ENCODE measurements at places on chromosomes 2 and 18.

GRCh38 chr2:60351321-60351720, 202.1 kb downstream of the BCL11A start:
- DNase-seq: no peak

DNA sequence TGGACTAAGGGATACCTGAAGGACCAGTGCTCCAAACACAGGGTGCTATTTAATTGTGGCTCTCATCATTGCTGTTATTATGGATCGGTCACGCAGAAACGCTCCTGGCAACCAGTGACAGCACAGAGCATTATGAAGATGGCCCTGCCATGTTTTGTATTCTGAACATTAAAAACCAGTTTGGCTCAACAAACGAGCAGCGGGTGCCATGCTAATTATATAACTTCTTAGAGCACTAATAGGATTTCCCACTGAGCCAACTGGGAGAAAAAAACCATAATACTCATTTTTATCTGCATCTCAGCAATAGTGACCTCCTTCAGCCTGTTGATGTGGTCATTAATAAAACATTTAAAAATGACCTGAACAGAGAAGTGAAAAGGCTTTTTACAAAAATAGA, 212.8 kb downstream of the STK39 start:
- no peak for DNase-seq

- DNase-seq: peak; percentile 80
These were observed 69.7 kb downstream of the EPHA4 start for GRCh38 chr2:221502270-221503010.

- peak; percentile 25 for DNase-seq
These were observed 62.6 kb upstream of the ZNF397 start for GRCh38 chr18:35178260-35178659.

GRCh38 chr2:26807788-26808460, 22.1 kb downstream of the CENPA start:
- peak; percentile 37 for DNase-seq

DNA sequence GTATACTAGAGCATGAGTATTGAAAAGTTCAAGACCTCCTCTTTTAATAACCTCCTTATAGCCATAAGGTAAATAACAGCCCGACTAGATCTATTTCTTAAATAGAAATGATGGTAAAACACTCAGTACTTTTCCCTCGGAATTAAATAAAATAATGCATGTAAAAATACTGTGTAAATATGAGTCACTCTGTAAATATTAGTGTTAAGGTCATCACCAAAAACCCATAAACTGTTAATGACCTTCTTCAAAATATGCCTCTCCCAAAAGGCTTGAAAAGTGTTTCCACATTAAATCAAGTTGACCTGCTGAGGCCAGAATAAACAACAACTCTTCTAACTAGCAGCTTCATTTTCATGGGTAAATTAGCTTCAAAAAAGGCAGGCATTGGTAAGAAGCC, 25.3 kb upstream of the BZW1 start:
- DNase-seq: peak; percentile 81

DNA sequence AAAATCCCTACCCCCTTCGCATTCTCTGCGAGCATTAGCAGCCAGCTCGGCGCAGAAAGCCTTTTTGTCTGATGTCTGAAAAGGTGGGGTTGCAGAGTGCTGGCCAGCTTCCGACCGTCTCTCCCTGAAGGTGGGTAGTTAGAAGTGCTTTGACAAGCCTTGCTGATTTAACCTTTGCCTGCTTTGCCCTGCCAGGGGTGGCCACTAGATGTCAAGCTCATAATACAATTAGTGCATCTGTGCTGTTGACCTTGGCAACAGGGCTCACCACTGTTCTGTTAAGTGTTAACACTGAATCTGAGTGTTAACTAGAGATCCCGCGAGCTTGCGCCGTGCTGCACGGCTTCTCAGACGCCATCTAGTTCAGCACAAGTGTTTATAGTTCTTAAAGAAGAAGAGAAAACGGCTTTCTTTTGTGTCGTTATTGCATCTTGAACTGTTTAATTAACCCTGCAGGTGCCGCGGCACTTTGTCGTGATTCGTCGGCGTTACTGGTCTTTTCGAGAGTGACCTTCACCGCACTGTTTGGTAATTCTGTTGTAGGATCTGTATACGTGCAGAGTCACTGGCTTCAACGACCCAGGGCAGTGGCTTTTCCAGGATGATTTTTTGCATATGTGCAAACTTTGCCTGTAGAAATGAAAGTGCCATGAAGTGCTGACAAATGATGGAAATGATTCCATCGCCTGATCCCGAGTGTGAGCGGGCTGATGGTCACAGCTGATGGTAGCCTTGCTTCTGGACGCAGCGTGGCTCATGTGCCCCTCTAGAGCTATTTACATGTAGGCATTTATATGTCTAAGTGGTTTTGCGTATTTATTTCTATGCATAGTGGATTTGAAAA, 5.5 kb downstream of the SALL3 start:
- DNase-seq: no peak

DNA sequence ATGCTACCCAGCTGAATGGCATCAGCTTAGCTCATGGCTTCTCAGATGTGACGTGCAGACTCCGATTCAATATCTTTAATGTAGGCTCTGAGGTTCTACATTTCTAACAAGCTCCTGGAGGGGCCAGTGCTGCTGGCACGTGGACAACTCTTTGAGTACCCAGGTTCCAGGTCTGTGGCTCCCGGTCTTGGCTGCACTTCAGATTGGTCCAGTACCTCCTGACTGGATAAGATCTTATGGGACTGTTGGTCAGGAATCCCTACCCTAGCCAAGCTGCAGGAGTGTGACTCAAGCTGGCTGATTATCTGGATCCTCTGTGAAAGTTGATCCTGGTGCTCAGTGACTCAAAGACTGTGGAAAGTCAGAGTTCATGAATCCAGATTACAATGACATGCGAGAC, 222.1 kb downstream of the ANKRD30B start:
- no peak for DNase-seq

- no peak for DNase-seq
These were observed 7.6 kb downstream of the MAB21L4 start for GRCh38 chr2:240888130-240888889.

- no peak for DNase-seq
These were observed 50.0 kb upstream of the TTC39C start for GRCh38 chr18:23964282-23965238.

GRCh38 chr2:43319541-43319940, 93.1 kb upstream of the ZFP36L2 start:
- peak; percentile 28 for DNase-seq

- DNase-seq: no peak
These were observed 115.6 kb downstream of the IRS1 start for GRCh38 chr2:226683944-226684562.

DNA sequence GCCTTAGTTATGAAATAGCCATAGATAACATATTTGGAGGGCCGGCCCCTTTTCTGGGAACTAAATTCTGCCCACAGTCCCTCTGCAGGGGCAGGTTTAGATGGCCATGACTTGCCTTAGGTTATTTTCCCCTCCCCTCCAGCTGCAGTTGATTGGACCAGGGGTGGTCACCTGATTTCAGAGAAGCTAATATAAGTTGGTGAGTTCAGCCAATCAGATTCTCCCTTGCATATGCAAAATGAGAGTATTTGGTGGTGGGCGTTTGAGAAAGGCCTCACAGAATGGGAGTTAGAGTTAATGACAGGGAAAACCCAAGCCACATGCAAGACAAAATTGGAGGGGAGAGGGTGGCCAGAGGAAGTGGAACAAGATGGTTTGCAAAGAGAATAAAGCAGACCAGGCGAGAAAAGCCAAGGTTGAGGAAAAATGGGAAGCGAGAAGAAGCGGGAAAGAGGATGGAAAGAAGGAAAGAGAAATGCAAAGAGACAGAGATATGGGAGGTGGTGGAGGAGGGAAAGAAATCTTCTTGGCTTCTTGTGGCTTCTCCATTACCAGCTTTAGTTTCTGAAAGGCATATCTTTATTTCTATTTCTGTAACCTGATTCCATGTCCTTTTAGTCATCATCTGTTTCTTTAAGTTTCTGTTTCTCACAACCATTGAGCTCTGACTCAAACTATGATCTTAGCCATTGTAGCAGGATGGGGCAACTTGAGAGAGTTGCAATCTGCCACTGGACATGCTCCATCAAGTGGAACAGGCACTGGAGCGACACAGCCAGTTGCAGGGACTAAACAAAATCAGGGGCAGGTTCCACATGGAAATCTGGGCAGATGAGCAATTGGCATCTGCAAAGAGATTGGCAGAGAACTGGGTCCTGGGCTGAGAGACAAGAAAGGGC, 108.1 kb upstream of the SIX3 start:
- no peak for DNase-seq

DNA sequence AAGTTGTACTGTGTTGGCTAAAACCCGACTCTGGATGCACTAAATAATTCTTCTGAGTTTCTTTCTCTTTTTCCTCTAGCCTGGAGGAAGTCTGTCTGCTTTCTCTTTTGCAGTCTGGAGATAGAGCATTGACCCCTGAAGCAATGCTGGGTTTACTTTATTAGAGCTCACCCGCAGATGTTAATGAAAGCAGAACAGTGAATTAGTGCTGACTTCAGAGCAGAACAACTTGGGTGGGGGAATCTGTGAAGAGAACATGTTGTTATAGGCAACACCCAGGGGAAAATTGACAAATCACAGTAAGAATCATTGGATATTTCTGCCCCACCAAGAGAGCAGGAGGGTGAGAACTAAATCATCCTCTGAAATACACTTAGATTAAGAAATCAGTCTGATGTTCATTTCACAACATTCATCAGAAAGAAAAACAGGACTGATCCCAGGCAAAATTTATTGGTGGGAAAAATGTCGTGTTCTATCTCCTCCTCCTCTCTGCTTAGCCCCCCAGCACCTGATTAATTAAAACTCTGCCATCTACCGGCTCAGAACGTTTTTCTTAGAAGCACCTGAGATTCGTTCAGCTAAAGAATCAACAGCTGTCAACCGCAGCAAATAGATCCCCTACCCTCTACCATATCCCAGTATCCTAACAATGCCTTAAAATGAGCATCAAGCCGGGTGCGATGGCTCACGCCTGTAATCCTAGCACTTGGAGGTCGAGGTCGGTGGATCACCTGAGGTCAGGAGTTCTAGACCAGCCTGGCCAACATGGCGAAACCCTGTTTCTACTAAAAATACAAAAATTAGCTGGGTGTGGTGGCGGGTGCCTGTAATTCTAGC, 165.1 kb downstream of the FMNL2 start:
- DNase-seq: peak; percentile 88

DNA sequence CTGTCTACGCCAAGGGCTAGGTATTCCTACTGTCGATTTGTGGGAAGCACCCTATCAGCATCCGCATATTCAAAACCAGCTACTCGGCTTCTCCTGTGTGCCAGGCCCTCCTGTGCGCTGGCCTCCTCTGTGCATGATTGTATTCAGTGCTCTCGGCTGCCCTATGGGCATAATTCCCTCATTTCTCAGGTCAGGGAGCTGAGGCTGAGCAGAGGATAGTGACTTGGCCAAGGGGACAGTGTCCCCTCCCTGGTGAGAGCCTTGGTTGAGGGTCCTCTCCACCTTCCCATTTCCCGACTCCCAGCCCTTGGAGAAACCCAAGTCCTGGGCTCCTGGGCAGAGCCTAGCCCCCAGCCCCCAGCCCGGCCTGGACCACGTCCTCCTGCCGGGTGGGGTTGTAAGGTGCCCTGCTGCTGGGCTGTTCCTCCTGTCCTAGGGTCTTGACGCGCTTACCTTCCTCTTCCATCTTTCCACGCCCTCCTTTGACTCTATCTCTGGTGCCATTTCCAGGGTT, 6.3 kb upstream of the HS6ST1 start:
- no peak for DNase-seq

GRCh38 chr2:222024932-222025880, 273.6 kb downstream of the PAX3 start:
- peak; percentile 51 for DNase-seq

GRCh38 chr2:12397854-12398253, 318.9 kb upstream of the TRIB2 start:
- no peak for DNase-seq

DNA sequence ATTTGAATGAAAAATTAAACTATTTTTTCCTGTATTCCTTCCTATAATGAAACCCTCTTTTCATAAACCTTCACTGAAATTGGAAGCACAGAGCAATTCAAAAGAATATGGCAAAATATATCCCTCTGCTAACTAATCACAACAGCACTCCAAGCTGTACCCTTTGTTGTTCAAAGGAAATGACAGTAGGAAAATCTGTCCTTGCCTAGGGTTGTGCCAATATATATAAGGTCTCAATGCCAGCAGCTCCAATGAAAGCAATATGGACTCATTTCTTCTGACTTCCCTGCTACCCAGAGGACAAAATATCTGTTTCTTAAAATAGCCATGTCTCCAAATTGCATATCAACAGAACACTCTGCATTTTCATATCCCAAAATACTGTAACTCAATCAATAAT, 373.9 kb upstream of the MC4R start:
- no peak for DNase-seq

GRCh38 chr2:139369423-139370409, 589.5 kb upstream of the NXPH2 start:
- no peak for DNase-seq

DNA sequence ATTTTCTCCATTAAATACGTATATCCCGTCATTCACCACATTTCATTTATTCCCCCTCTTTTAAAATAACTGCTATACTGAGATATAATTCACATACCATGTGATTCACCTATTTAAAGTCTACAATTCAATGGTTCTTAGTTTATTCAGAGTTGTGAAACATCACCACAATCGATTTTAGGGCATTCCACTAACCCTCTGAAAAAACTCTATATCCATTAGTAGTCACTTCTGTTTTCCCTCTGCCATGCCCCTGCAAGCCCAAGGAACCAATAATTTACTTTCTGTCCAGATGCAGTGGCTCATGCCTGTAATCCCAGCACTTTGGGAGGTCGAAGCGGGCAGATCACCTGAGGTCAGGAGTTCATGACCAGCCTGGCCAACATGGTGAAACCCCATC, 95.5 kb upstream of the FZD5 start:
- no peak for DNase-seq

DNA sequence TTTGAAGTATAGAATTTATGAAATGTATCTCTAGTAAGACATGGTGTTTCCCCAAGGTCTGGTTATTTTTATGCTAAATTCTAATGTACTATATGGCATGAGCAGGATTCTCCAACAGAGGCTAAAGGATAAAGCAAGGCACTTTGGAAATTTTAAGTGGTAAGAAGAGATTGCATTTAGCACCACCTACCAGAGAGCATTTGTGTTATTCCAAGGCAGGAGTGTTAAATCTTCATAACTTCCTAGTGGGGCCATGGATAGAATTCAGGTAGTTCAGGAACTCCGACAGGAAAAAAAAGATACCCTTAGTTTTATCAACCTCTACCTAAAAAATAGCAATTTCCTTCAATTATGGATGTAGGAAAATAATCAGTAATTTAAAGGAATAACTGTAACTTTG, 497.4 kb upstream of the CRIM1 start:
- DNase-seq: no peak

GRCh38 chr18:59448546-59448945, 89.5 kb upstream of the LMAN1 start:
- DNase-seq: no peak

- no peak for DNase-seq
These were observed 232.8 kb downstream of the PIK3C3 start for GRCh38 chr18:42187611-42188380.

GRCh38 chr2:136905779-136906178, 140.4 kb downstream of the THSD7B start:
- DNase-seq: no peak

GRCh38 chr2:43000242-43001054, 208.1 kb upstream of the HAAO start:
- DNase-seq: no peak

- DNase-seq: no peak
These were observed 240.7 kb upstream of the FAM98A start for GRCh38 chr2:33839791-33840190.
